Ureter (tissue), 1 donor: ENCODE measurements at places on chromosomes 13 and 19. TPM values are rescaled to one million over a fixed set of nuclear protein-coding genes. Genes with fewer than 3 reads are reported as not detected.

Gene IRGC
- not detected for total RNA-seq

Gene LPAR2
- 28.6 TPM for total RNA-seq

Gene CCDC70
- not detected for total RNA-seq

Gene PVR
- total RNA-seq, result 24.9 TPM

Gene CEACAM16
- not detected for total RNA-seq

Gene USE1
- 20.2 TPM for total RNA-seq

Gene IZUMO1
- total RNA-seq, result 0.91 TPM

Gene LILRB2
- total RNA-seq, result 2.6 TPM

Gene MATK
- total RNA-seq, result 1.9 TPM

Gene PDX1
- not detected for total RNA-seq

Gene C19orf25
- 23.9 TPM for total RNA-seq

Gene KIR2DL4
- total RNA-seq, result 0.39 TPM

Gene ZNF471
- 10.6 TPM for total RNA-seq

Gene ACP7
- total RNA-seq, result 1.8 TPM

Gene SIGLEC8
- total RNA-seq, result 6.3 TPM

Gene ZNF429
- 28.3 TPM for total RNA-seq

Gene ZNF443
- total RNA-seq, result 10.9 TPM

Gene WDR83
- total RNA-seq, result 11.0 TPM

Gene TMEM238
- 20.8 TPM for total RNA-seq

Gene TEX29
- not detected for total RNA-seq

Gene SEMA6B
- 12.3 TPM for total RNA-seq
